RPMI7951 (cell line): ENCODE measurements at places on chromosomes 11 and 22. TPM values are rescaled to one million over a fixed set of nuclear protein-coding genes. Genes with fewer than 3 reads are reported as not detected.
A peak's percentile ranks its signal among the peaks of the same experiment; 100 is the strongest.

DNA sequence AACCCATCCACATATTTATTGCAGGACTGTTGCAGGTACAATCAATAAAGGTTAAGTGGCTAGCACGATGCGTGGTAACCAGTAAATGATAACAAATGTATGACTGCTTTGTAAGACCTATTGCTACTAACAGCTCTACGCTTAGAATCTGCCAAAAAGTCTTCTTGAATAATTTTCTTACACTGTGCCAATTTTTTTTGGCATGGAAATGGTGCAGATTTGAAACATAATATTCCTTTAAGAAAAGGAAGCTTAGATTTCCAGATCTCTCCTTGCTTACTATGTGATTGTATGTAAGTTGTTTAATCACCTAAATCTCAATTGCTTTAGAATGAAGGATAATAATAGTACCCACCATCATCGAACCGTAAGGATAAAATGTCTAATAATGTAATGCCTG, 192.0 kb downstream of the LRRC4C start:
- no peak for DNase-seq

DNA sequence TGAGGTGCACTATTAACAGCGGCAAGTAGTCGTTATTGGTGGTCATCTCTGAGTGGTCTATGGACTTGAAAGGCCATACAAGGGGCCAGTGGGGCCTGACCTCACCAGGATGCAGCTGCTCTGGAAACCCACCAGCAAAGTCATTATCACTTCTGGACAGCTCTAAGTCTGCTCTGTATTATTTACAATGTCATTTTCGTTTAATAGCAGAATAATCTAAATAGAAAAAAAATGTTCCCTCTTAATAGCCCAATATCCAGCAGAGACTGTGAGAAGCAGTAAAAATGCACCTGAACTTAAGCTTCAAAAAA, 85.0 kb upstream of the EED start:
- no peak for DNase-seq

DNA sequence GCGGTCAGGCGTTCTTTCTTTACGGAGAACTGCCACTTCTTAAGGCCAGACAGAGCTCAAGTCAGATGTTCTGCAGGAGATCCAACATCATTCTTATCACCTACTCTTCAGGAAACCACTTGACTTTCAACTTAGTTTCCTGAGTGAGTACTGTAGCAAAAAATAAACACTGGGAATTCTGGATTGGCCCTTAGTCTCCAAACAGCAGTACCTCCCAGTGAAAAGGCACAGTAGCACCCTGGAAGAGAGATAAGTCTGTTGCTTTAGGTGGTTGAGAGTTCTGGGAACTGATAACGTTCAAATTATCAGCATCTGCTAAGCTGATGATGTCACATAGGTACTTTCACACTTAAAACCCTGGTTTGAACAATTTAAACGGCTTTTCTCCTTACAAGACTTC, 971.8 kb upstream of the TENM4 start:
- DNase-seq = no peak

GRCh38 chr11:29159552-29160465, 857.0 kb downstream of the KCNA4 start:
- peak; percentile 62 for DNase-seq

DNA sequence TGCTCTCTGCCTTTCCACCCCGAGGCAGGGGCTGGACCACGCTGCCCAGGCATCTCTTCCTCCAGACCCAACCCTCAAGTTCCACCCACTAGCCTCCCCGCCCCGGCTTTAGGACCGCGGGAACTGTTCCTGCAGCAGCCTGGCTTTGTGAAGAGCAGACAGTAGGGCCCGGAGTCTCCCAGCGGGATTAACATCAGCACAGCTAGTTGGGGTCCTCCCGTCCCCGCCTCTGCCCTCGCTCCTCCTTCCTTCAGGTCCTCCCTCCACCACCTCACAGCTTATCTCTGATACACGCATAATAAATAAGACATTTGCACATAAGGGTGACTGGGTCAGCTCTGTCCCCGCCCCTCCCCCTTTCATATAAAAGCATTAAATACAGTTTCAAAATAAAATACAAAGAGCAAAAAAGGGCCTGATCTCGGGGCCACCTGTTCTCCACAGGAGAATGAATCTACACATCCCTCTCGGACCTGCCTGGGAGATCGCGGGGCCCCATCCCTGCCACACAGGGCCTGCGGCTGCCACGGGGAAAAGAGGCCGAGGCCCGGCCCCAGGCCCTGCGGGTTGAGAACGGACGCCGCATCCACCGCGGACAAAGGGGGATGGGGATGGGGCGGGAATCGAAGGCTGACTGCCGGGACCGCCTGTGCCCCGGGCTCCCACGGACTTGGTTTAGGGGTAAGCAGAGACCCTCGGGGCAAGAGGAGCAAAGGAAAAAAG, 6.5 kb downstream of the ZFTA start:
- no peak for DNase-seq

- DNase-seq = no peak
These were observed 29.8 kb upstream of the OR8B8 start for GRCh38 chr11:124475265-124475664.

GRCh38 chr11:73671701-73672100, 25.3 kb downstream of the PLEKHB1 start:
- DNase-seq = no peak

DNA sequence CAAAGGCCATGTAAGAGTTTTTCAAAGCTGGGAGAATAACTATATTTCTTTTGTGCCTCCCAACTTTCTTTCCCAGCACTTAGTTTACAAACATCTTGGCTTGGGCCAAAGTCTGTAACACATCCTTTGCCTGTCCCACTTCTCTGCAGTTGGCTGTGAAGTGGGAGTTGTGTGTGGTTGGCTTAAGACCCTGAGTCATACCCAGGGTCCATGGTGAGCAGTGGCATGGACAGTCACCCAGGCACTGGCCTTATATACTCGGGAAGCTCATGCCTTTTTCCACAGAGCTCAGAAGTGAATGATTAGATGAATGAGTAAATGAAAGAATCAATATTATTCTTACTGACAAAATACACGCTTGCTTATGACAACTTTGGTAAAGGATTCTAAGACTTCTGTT, 231.4 kb downstream of the BLID start:
- DNase-seq = peak; percentile 65

DNA sequence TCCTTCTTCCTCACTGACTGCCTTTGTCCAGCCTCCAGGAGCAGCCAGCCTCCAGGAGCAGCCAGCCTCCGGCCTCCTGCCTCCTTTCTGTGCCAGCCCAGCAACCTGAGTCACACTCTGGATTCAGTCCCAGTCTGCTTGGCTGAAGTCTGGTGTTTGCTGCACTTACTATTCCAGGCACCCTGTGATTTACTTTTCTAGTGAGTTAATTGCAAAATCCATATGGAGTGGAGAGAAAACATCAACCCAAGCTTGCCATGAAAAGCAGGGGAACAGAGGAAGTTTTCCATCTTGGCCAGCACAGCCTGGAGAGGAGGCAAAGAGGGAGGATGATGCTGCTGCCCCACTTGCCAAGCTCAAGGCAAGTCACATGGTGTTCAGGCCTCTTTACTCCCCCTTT, 400.5 kb downstream of the TENM4 start:
- peak; percentile 87 for DNase-seq

DNA sequence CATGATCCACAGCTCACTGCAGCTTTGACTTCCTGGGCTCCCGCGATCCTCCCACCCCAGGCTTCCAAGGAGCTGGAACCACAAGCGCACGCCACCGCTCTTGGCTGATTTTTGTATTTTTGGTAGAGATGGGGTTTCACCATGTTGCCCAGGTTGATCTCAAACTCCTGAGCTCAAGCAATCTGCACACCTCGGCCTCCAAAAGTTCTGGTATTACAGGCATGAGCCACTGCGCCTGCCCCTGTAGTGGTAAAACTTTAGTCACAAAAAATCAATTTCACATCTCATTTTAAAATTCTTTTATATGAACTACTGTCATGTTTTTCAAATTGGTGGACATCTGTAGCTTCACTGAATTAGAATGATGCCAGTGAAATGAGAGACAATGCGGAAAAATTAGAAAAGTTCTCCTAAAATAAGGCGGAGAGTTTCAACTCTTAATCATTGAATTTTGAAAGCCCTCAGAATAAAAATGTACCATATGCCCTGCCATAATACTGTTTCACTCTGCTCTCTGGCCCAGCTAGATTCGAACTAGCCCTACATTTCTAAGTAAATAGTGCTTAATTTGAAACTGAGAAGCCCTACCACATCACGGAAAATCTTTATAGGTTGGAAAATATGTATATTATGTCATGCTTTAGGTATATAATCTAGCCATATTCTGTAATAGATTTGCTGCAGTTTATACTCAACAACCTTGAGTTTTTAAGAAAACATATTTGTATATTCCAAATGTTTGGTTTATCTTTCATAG, 78.7 kb downstream of the HORMAD2 start:
- DNase-seq = no peak

GRCh38 chr11:94183886-94184264, 55.2 kb downstream of the PANX1 start:
- DNase-seq = peak; percentile 29

- no peak for DNase-seq
These were observed 52.0 kb downstream of the ARHGEF12 start for GRCh38 chr11:120388261-120388660.

DNA sequence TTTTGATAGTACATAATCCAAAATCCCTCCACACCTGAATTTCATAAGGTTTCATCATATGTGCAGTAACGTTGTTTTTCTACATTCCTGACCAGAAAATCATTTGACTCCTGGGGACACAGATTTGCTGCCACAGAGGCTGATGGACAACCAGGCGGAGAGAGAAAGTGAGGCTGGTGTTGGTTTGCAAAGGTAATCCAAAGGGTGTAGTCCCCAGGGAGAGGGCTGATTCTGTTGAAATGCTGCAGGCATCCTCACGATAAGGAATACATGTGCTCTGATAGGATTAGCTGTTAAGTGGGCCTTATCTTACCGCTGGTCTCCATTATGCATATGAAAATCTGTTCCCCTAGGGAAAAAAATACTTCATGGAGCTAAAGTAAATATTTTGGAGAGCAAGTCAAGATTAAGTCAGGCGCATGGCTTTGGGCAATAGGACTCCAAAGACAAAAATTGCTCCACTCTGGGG, 8.1 kb downstream of the APOL6 start:
- DNase-seq = no peak

The VWCE gene
- under 0.01 TPM in 1 of 2 replicates, not detected in the other for total RNA-seq

The DEPDC5 gene
- total RNA-seq = 6.1 and 7.8 TPM in 2 replicates

The ESAM gene
- total RNA-seq = not detected in 2 replicates

The TTC12 gene
- total RNA-seq = 9.1 and 16.3 TPM in 2 replicates
